ENCODE measurements at places on chromosomes 3 and 15.

DNA sequence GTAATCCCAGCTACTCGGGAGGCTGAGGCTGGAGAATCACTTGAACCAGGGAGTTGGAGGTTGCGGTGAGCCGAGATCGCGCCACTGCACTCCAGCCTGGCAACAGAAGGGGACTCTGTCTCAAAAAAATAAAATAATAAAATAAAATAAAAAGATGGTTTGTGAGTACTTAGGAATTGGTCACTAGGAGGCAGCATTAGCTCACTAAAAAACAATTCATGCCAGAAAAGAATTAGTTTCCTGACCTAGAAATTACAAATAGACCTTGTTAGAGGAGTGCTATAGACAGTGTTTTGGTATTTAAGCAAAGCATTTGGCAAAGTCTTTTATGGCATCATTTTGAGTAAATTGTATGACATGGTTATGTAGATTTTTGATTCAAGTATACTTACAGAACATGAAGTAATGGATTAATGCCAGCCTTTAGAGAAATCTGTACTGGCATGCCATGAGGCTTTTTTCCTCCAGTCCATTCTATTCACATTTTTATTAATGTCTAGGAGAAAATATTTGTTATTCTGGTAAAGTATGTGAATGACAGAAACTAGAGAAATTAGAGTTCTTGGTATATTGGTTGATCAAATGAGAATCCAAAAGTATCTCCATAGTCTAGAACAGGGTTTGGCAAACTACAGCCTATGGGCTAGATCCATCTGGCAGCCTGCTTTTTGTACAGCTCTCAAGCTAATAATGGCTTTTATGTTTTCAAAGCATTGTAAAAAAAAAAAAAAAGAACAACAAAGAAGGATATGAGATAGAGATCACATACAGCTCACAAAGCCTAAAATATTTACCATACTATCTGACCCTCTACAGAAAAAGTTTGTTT is 81.6 kb downstream of the LRRC49 start:
- DNase-seq: peak; percentile 49

DNA sequence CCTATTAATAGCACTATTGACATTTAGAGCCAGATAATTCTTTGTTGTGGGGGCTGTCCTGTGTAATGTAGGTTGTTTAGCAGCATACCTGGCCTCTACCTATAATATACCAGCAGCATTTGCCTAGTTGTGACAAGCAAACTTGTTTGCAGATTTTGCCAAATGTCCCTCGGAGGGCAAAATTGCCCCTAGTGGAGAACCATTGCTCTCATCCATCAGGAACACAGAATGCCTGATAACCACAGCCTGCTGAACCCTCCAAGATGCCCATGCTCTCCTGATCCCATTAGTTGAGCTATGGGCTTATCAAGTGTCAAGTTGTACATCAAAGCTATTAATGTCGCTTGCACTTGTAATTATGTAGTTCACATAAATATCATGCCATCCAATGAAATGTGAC is 15.0 kb upstream of the KBTBD8 start:
- DNase-seq: no peak

- DNase-seq: no peak
Measured at GRCh38 chr3:171365489-171365888, 94.7 kb downstream of the TNIK start.

GRCh38 chr3:177443469-177443868 is 246.2 kb upstream of the TBL1XR1 start:
- no peak for DNase-seq

GRCh38 chr3:188274249-188274915 is 120.4 kb downstream of the LPP start:
- no peak for DNase-seq

GRCh38 chr3:192943393-192943792 is 25.7 kb upstream of the MB21D2 start:
- no peak for DNase-seq

- no peak for DNase-seq
Measured at GRCh38 chr3:65788461-65788860, 250.3 kb downstream of the MAGI1 start.

GRCh38 chr3:177050501-177051237 is 146.6 kb downstream of the TBL1XR1 start:
- DNase-seq: no peak

GRCh38 chr3:24261521-24261920 is 233.1 kb downstream of the THRB start:
- DNase-seq: no peak

DNA sequence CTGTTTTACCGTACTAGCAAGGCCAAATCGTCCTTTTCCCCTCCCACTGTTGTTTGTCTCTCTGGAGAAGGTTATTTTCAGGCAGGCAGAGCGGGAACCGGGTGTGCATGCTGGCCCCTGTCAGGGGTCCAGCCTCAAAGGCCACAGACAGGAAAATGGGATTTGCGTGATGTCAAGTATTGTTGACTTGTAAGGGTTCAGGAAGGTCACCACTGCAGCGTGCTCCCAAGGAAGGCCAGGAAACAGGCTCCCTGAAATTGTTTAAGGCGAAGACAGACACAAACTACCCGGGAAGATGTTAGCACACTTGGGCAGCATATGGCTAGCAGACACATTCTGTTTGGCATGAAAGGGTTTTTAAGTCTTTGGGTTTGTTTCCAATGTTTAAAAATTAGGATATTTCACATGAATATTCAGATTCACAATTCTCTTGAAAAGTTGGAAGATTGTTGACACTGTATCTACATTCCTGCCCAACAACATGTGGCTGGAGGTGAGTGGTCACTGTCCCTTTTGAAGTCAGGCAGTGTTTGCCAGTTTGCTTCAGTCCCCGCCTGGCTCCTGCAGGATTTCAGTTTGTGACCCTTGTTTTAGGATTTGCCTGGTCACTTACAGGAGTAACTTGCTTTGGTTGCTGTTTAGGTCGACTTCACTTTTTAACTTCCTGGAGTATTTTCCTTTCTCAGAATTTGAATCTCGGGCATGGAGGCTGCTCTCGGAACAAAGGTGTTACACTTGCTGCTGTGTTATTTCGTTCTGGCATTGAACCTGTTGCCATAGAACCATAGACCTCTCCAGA is 90.4 kb downstream of the BDH1 start:
- DNase-seq: no peak

DNA sequence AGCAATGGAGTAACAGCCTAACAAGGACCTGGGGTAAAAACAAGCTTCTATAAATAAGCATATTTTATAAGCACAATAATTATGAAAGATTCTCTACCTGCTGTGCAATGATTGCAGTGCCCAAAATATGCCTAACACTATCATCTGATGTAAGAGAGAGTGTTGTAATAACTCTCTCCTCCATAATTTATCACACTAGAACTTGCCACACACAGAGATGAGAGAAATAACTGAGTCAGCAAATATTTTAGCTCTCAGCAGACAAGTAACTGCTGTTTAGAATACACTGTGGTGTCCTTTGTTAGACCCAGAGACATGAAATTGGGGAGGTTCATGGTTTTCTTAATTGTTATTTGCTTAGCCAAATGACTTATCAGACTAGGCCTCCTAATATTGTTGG is 105.3 kb upstream of the ACP3 start:
- no peak for DNase-seq

DNA sequence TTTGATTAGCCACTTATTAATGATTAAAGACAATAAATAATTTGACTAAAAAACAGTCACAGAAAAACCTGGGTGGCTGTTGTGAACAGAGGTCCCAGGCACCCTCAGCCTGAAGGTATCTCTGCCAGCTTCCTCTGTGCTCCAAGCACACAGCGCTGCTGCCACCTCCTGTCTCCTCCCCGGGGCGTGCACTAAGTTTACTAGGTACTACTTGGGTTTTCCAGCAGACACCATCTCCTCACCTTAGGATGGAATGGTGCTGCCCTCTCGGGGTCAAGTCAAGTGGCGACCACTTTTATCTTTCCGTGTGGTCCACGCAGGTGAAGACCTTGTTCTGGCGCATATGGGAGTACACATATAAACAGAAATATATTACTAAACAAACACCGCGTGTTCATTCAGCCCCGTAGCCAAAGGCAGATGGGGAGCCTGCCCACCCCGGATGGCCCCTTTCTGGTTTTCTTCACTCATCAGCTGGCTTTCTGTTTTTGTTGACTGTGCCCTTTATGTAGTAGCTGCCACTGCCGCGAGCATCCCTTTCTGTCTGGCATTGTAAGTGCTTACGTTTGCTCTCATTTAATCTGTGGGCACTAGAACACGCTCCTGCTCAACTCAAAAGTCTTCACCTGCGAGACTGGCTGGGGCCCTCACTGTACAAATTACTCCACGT is 128.0 kb downstream of the LRIG1 start:
- DNase-seq: no peak

DNA sequence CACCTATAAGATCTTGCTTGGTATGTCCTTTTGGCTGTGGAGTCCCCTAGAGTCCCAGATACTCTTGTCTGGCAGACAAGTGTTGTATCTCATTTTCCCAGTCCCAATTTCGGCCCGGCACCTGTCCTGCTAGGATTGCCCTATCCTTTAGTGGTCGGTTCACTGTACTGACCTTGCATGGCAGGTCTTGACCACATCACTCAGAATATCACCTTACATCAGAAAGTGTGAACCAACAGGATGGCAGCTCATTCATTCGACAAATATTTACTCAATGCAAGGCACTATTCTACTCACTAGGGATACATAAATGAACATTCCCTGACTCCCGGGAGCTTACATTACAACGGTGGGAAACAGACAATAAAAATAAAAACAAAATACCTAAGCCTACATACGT is 5.7 kb upstream of the CCDC80 start:
- no peak for DNase-seq

DNA sequence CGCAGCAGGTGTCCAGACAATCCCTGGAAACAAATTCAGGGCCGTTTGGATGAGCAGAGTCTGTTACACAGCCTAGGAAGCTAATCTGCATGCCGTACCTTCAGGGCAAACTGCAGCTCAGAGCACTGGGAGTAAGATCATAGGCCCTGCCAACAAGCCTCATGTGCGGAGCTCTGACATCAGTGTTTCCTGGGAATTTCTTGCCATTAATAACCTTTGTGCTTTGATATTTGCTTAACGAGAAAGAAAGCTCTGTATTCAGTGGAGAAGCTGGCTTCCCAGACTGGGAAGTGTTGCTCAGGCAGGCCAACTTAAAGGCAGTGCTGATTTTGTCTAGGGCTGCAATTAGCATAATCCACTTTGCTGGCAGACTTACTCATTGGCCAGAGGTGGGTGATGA is 116.1 kb upstream of the KLHL25 start:
- no peak for DNase-seq

DNA sequence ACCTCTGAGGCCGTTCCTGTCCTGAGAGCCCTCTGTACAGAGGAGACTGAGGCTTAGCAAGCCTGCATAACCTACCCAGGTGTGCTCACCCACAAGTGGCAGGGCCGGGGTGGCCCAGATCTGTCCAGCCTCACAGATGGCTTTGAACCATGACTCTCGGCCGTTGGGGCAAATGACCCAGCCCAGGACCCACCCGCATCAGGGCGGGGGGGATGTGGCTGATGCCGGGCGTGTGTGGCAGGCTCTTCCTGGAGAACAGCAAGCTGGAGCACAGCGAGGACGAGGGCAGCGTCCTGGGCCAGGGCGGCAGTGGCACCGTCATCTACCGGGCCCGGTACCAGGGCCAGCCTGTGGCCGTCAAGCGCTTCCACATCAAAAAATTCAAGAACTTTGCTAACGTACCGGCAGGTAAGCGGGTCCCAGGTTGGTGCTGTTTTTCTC is 133.5 kb downstream of the LRRK1 start:
- DNase-seq: no peak

- DNase-seq: no peak
Measured at GRCh38 chr3:73597476-73597875, 27.3 kb downstream of the PDZRN3 start.

- no peak for DNase-seq
Measured at GRCh38 chr15:68821190-68821840, 620 bp upstream of the ANP32A start.

GRCh38 chr3:141402476-141403171 is 34.3 kb downstream of the ZBTB38 start:
- no peak for DNase-seq

DNA sequence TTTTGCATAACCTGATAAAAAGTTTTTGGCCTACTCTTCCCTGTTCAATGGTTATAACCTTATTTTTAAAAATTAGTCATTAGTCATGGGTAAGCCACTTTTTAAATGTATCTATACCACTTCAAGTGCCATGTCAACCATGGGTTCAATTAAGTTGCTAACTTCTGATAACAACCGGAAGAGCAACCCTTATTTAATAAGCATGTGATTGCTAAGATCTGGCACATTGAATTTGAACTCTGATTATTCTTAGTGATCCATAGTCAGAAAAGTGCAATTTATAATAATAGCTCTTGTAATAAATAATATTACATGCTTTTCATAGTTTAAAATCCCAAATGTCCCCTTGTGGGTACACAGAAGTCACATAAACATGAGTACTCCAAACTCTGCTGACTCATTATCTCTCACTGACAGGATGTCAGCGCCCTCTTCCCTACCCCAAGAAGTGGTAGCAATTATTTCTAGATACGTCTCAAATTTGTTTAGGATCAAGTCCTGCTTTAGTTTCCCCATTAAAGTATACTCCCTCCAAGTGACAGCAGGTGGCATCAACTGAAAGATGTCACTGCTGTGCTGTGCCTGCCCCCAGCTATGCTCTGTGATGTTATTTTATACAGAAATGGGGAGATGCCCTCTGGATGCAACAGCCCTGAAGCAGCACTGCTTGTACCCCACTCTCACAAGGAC is 18.6 kb downstream of the SAMD7 start:
- no peak for DNase-seq

- no peak for DNase-seq
Measured at GRCh38 chr3:127970966-127971592, 56.0 kb downstream of the KBTBD12 start.

DNA sequence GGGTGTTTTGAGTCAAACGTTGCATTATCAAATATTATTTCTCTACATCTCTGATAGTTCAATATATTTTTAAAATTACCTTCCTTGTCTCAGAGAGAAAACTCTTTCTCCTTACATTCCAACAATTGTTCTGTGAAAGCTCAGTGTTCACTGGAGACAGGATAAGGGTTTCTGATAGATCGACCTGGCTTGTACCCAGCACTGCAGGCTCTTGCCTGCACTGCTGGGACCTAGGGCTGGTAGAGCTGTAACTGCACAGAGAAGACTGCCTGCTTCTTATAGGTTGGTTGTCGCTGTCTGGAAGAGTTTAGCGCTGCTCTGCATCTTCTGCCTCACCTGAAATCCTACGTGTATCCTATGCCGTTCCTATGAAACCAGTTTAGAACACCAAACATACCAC is 249.9 kb upstream of the LRTM1 start:
- no peak for DNase-seq

DNA sequence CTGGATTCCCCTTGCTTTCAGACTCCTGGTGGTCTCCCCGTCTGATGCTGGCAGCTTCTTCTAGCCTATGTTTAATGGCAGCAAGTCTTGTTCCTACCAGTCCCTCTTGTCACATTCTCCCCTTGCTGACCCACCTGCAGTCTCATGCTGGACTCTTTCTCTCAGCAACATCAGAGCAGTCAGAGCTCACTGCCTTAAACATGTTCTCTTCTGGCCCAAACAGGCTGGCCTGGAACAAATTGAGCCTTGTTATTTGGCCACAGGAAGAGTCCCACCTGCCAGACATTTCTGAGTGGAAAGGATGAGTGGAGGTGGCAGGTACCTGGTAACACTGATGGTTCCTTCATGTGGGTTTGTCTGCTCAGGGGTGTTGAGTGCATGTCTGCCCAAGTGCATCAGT is 59.2 kb upstream of the APEH start:
- no peak for DNase-seq

Data from AG04449 (cell line).